ENCODE measurements at places on chromosomes 1 and 21.

DNA sequence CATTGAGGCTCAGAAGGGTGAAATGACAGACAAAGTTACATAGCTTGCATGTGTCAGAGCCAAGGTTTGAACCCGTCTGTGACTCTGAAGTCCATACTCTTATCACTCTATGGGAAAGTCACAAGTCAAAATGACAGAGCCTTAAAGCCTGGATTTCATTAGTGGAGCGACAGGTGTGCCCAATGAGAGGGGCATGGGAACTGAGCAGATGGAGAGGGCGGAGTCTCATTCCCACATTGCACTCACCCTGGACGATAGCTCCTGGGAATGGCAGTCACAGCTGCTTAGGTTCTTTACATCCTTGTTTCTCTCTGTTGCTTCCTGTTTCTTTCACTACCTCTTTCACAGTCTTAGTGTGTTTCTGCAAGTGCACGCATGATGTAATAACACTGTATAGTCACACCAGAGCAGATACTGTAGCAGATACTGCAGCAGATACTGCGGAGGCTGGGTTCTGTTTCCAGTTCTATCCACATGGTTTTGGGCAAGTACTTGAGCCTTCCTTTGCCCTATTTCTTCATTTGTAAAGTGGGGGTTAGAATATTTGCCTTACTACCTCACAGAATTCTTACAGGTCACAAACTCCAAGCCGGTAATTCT, 127.2 kb downstream of the ZSCAN20 start:
- DNase-seq = no peak

DNA sequence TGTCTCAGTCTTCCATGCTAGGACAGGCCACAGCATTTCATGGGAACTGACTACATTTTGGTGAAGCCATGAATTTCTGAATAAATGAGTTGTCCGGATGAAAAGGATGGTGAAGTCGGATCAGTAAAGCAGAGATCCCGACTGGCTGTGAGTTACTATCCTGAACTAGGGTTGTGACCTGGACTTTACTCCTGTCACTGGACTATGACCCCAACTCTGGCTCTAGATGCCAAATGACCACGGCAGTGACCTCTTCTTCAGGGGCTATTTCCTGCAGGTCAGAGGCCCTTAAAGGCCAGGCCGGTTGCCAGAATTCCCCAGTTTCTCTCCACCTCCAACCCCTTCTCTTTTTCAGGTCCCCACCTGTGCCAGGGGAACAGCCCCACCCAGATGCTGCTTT, 1.7 kb upstream of the NECTIN4 start:
- DNase-seq = no peak

DNA sequence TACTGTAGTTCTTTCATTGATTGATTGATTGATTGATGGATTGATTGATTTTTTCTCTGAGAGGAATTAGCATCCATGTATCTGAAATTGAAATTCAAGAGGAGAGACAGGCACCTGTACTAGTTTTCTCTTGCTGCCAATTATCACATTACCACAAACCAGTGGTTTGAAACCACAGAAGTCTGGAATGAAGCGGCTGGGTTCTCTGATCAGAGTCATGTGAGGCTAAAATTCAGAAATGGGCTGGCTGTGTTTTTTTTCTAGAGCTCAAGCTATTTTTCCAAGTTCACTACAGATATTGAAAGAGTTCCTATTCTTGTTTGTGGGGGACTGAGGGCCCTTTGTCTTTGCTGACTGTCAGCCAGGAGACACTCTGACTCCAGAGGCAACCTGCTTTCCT, 10.0 kb downstream of the NBPF3 start:
- no peak for DNase-seq

DNA sequence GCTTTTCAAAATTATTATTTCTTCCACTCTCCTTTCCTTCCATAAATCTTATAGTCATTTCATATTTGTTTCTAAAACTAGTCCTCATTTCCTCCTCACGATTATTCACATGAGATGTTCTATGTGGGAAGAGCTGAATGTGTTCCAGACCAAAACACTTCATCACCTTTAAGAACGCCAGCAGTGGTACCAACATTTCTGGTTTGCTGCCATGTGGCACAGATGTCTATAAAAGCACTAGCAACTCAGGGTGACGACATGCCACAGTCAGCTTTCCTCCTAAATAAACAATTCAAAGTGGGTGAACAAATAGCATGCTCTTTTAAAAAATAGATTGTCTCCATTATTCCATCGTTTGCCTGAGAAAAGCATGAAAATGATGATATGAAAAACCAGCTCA, 1217.8 kb upstream of the ADGRL2 start:
- DNase-seq = no peak

All from effector memory CD4-positive, alpha-beta T cell (primary cell).